H1 (cell line): ENCODE measurements at places on chromosomes 7 and 10. TPM values are rescaled to one million over a fixed set of nuclear protein-coding genes. Genes with fewer than 3 reads are reported as not detected.

DNA sequence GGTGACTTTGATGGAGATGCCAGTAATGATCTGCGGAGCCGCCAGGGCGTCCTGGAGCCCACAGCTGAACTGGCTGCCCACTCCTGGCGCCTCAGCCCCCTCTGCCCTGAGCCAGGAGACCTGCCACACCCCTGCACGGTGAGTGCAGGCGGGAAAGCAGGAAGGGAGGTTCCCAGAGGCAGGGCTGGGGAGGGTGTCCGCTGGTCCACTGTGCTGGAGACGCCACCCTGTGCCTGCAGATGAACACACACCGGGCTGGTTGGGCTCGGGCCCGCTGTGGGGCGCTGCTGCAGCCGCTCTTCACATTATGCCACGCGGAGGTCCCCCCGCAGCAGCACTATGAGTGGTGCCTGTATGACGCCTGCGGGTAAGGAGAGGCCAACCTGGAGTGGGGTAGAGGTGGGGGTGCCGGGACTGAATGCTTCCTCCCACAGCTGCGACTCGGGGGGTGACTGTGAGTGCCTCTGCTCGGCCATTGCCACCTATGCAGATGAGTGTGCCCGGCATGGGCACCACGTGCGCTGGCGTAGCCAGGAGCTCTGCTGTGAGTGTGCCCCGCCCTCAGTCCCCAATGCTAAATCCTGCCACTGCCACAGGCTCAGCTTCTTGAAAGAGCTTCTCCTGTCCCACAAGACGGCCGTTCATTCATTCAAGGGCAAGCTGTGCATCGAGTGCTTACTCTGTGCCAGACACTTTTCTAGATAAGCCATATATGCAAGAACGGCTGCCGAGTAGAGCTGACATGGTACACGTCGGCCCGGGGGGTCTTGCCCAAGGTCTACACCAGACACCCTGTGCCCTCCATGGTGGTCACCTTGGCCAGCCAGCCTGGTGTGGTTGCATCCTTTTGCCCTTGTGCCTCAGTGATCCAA, 14.3 kb upstream of the ZNF467 start:
- DNase-seq = no peak

- DNase-seq = peak; percentile 44
Measured at GRCh38 chr10:50679149-50679548, 55.4 kb upstream of the SGMS1 start.

- no peak for DNase-seq
Measured at GRCh38 chr10:90227217-90227656, 525.8 kb downstream of the KIF20B start.

GRCh38 chr7:106273009-106273668, 11.6 kb downstream of the NAMPT start:
- no peak for DNase-seq

DNA sequence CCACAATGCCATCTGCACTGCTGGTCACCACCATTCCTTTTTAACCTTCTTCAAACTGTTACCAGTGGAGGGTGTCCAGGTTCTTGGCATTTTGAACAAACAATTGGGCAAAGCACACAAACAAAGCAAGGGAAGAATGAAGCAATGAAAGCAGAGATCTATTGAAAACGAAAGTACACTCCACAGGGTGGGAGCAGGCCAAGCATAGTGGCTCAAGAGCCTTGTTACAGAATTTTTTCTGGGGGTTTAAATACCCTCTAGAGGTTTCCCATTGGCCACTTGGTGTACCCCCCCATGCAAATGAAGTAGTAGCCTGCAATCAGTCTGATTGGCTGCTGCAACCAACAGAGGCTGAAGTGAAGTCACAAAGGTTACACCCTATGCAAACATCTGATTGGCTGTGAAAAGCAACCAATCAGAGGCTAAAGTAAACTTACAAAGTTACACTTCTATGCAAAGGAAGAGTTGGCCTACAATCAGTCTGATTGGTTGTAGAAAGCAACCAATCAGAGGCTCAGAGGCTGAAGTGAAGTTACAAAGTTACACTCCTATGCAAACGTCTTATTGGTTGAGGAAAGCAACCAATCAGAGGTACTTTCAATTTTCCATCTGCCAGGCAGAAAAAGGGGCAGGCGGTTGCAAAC, 103.2 kb upstream of the WAC start:
- DNase-seq = no peak

WDFY4 gene
- total RNA-seq = not detected in 2 replicates
